Kidney capillary endothelial cell (primary cell): ENCODE measurements at places on chromosomes 7 and 10.

DNA sequence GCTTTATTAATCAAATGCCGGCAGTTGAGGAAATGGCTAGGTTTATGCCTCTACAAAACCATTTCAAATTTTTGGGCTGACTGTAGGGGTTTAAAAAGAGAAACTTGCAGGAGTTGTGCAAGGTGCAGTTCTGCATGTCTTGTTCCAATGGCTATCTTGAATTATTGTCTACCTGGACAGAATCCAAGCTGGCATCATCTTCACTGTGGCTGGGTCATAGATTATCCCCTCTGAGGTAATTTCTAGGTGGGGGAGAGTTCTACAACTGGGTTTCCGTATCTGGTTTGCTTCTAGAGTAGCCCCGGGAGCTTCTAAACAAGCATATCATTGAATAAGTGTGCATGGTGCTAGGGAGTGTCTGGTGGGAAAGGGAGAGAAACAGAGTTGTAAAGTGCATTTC, 16.9 kb downstream of the BET1 start:
- no peak for DNase-seq

DNA sequence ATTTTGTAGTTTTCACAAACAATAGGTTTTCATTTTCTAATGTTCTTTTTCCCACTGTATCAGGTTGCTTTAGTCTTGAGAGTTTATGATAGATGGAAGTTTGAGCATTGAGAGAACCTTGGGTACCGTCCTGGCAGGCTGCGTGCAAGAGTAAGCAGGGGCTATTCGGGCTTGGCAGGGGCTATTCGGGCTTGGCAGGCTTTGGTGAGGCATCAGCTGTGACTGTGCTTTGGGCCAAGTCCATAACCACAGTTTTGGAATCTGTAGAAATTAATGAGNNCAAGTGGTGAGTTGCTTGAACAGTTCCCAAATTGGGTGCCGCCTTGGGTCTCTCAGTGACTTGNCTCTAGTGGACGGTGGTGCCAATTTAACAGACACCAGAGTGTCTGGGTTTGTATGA, 424.6 kb downstream of the PAXIP1 start:
- no peak for DNase-seq

- no peak for DNase-seq
Observed at GRCh38 chr10:120824881-120825309, 26.3 kb upstream of the WDR11 start.

GRCh38 chr7:30080818-30081217, 52.6 kb downstream of the PLEKHA8 start:
- no peak for DNase-seq

- no peak for DNase-seq
Observed at GRCh38 chr10:78749200-78749599, 319.6 kb upstream of the ZMIZ1 start.

GRCh38 chr7:126790763-126791162, 462.0 kb downstream of the GRM8 start:
- no peak for DNase-seq

DNA sequence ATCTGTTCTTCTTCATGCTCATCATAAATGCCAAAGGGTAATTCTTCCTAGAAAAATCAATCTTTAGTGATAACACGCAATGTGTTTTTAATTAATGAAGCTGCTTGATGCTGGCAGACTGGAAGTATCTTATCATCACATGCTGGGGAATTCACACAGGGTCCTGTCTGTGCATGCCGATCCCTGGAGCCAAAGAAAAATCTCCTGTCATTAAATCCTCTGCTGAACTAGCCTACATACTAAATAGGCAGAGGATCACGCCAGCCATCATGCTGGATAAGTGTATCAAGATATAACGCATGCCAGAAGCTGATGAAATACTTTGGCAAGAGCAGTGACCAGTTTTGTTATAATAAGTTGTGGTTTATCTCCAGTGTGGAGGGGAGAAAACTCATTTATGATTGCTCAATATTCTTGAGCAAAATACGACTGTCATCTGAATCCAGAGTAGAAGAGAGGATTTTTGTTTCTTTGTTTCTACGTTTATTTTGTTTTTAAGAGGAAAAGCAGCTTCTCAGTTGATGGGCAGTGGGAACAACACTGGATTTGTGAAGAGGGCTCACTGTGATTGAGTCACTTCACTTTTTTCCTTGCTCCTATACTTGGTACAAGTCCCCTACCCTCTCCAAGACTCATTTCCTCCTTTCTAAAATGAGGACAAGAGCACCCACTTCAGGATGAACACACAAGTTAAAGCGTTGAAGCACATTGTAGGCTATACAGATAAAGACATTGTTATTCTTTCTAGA, 649.1 kb downstream of the TNS3 start:
- DNase-seq, result no peak

DNA sequence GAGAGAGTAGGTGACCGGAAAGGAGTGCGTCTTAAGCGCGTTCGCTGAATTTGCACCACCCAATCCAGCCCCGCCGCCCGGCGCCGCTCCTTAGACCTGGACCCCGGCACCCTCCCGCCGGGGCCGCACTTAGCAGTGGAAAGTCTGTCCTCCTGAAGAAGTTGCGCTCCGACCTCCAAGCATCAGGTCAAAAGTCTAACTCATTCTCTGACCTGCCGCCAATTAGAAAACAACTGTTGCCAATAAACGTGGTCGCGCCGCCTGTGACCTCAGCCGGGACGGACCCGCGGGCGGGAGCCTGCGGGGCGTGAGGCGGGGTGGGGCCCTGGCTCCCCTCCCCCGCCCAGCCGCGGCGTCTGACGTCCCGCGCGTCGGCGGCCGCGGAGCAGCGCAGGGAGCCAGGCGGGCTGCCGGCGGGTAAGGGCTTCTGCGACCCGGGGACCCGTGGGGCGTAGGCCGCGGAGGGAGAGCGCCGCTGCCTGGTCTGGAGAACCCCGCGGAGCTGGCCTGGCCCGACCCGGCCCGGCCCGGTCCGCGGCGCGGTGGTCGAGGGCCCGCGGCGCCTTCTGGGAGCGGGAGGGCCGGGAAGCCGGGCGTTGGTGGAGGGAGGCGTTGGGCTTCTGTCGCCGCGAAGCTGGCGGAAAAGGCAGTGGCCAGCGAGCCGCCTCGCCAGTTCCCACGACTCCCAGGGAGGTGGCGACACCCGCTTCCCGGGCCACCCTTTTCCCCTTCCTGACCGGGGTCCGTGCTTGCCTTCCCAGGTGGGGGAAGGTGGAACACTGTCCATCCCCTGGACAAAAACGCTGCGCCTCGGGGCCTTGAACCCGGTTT, at the start of gene BCAP29:
Gene BCAP29, plus strand, starts transcription at position 362 of the 831 bp plus-strand sequence. CDS start 527 bp downstream, outside the sequence.
- DNase-seq, result peak; percentile 63
